ENCODE measurements at places on chromosomes 7 and 10.

DNA sequence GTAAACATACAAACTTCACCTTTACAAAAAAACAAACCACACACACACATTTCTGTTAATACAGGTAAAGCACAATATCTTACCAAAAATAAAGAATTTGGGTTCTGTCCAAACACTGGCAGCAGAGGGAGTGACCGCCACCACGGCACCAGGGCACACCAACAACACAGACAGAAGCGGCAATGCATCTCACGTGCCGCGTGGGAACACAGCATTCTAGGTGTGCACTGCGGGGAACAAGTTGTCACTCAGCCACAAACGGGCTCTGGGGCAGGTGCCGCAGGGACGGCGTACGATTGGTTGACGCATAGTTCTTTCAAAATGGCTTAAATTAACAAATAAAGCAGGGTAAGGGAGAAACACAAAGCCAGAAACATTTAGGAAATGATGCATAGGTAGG lies 22.3 kb downstream of the PDGFA start:
- no peak for DNase-seq

DNA sequence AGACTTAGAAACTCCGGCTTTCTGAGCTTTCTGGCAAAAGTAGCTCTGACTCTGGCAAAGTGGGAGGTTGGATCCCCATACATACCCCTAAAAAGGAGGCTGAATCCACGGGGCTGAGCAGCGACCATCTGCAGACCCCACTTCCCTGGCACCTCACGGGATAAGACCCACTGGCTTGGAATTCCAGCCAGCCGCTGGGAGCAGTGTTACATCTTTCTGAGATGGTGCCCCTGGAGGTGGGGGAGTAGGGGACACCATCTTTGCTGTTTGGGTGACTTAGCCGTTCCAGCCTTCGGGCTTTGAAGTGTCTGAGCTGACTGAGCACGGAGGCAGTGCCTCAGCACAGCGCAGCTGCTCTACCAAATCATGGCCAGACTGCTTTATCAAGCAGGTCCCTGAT lies 45.0 kb upstream of the GRM3 start:
- no peak for DNase-seq

DNA sequence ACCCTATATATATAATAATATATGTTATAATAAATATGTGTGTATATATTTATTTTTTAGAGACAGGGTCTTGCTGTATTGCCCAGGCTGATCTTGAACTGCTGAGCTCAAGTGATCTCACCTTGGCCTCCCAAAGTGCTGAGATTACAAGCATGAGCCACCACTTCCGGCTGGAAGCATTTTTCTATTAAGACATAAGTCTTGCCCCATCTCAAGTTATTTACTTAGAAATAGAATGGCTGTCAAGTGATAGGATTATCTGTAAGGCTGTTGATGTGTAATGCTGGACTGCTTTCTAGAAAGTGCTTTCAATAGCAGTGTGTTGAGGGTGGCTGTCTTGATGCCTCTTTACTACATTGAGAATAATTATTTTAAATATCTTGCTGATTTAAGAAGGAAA lies 65.2 kb downstream of the ZMYND11 start:
- DNase-seq, result no peak

DNA sequence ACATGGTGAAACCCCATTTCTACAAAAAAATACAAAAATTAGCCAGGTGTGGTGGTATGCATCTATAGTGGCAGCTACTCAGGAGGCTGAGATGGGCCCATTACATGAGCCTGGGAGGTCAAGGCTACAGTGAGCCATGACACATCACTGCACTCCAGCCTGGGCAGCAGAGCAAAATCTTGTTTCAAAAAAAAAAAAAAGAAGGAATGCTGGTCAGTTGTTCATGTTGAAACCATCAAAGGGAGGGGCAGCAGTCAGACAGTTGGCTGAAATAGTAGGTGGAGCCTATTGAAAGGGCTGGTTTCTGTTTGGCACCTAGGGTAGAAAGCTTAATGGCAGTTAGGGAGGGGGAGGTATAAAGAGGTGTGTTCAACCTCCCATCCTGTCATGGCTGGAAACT lies 323.0 kb downstream of the GALNT17 start:
- DNase-seq, result no peak

DNA sequence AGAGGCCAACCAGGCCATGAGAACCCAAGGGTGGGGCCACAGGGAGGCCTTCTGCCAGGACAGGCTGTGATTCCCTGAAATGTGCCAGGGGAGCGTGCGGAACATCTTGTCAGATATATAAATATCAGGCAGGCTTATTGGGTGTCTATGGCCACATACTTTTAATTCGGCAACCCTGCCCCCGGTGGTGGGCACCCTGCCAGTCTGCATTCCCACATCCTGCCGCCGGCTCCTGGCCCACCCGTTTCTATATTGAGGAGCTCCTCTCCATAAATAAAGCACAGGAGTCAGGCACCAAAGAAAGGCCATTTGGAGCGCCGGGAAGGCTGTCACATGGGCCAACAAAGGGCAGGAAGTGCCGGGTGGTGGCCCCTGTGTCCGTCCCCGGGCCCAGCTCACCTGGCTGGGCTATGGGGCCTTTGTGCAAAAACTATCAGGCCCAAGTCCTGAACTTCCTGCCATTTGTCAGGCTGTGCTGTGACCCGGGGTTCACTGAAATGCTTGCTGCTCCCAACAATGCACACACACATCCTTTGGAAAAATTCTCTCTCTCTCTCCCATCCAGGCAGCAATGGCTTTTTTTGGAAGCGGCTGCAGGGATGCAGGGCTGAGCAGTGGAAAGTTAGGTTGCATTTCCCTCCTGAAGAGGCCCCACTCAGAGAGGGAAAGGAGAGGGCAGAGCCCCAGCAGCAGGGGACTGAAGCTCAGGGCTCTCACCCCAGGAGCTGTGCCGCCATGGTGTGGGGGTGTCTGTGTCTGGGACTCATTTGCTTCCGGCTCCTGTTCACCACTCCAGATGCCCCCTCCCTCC lies 25.0 kb upstream of the PODXL start:
- DNase-seq, result no peak

DNA sequence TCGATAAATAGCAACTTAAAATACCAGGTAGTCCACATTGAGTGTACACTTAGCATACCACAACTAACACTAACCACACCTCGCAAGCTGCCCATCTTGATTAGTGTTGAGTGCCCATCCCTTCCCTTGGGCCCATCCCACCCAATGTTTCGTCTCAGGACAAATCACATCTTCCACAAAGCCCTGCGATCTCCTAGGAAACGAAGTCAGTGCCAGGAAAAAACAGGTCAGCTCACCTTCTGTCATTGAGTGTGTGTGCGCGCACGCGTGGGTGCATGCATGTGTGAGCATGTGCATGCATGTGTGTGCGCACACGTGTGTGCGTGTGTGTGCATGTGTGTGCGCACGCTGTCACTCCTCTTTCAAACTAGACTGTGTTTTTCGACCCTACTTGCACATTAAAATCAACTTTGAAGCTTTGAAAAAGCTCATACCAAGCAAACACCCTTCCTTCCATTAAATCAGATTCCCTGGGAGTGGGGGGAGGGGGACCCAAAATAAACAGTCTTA lies 48.8 kb upstream of the OPALIN start:
- no peak for DNase-seq

DNA sequence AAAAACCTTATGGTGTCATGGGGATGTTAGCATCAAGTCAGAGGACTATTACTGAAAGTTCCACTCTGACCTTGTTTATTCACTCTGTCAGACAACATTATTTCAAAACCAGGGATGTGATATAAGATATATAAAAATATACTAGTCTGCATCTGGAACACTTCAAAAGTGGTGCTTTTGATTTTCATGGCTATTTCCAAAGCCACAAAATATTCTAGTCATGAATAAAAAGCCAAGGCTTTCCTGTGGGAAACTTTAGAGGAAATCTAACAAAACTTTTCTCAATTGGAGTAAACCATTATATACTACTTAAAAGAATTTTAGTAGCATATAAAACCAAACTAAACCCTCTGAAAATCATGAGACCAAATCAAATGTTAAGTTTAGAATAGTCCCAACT lies 205.2 kb downstream of the TMEM26 start:
- no peak for DNase-seq

DNA sequence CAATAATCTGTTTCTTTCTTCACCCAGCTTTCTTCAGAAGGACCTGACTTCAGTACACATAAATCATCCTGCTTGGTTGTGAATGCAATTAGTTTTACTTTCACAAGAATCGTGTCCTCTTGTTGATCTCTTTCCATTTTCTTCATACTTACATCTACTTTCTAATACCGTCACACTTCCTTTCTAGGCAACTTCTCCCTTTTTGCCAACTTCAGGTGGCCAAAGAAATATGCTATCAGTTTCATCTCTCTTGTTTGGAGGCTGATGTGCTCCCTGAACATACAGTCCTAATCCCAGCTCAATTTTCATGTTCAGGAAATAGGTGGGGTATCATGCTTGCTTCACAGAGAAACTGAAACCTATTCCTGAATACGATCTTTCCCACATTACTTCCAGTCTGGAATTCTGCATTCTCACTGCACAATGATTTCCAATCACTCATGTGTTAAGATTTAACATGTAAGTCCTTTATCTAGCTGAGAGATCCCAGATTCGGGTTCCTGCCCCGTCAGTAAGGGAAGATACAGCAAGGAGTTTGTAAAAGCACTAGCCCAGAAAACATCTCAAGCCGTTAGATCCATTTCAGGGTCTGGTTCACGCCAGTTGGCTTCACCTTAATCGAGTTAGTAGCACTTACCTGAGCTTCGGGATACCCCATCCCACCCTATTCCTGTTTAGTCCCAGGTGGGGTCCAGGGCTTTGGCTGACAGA lies 994 bp downstream of the SLC25A28 start:
- peak; percentile 7 for DNase-seq

- no peak for DNase-seq
Observed at GRCh38 chr7:92058040-92058439, 76.2 kb downstream of the CYP51A1 start.

DNA sequence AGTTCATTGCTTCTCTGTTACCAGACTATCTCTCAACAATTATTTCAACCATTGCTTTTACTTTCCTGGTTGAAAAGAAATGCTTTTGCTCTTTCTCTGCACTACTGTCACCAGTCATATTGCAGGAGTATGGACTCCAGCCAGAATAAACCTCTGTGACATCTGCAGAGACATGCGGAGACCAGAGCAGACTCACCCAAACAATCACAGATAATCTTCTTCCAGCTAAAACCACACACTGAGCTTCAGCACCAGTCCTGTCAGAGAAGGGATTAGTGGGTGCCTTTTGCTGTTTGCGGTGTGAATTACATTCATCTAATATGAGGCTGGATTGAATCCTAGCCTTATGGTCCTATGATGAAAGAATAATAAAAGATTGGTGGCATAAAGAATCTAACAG lies 258.6 kb downstream of the CNTNAP2 start:
- no peak for DNase-seq

GRCh38 chr7:67571026-67571545 lies 574.5 kb downstream of the TYW1 start:
- no peak for DNase-seq

DNA sequence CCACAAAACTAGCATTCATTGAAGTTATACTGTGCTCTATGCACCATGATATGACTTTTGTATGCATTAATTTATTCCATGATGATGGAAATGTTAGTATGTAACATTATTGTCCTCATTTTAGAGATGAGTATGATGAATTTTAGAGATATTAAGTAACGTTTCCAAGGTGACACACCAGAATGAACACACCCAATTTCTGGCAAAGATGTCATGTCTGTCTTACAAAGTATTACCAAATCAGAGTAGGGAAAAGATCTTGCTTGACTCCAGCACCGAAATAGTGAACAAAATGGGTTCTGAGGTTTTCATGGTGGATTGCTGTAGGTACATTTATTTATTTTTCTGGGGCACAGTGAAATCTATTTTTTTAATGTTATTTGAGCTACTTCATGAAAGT lies 33.8 kb upstream of the COL1A2 start:
- DNase-seq, result no peak

- no peak for DNase-seq
Observed at GRCh38 chr10:22433875-22434274, 88.6 kb downstream of the SPAG6 start.

GRCh38 chr10:26665080-26666048 lies 32.1 kb upstream of the PDSS1 start:
- DNase-seq, result peak; percentile 61

GRCh38 chr7:41729059-41729458 lies 26.2 kb upstream of the INHBA start:
- no peak for DNase-seq

DNA sequence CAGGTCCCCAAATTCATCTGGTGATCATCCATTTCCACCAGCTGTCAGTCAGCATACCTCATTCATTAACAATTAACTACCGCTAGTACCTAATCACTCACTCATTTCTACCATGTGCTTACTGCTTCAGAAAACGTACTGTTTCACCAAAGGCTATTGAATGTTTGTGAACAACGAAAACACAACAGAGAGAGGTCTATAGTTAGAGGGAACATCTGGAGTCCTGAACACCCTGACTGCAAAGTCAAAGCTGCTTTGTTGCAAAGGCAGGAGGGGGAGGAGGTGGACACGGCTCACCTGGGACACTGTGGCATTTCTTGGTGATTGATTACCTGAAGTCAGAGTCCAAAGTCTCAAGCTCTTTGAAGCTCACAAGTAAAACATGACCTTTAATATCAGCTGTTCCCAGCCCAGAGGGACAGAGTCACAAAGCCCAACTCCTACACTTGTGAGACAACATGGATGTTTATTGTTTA lies 342.3 kb upstream of the ADARB2 start:
- no peak for DNase-seq

DNA sequence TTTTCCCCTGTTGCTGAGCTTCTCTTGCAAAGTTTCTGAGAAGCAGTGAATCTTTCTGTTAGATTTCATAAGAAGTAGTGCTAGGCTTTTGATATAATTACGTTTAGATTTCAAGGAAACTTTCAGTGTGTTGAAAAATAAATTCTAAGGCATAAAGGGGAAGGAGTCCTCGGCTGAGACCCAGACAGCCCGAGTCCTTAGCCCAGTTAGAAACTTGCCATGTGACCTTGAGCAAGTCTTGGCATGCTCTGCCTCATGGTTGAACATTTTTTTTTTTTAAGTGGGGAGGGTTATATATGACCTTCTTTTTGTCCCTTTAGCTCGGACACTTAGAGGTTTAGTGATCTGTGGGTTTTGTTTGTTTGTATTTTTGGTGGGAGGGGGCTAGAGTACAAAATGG lies 117.5 kb downstream of the TCF7L2 start:
- DNase-seq, result no peak

GRCh38 chr7:100157334-100158228 lies 942 bp downstream of the TRAPPC14 start:
- peak; percentile 63 for DNase-seq

DNA sequence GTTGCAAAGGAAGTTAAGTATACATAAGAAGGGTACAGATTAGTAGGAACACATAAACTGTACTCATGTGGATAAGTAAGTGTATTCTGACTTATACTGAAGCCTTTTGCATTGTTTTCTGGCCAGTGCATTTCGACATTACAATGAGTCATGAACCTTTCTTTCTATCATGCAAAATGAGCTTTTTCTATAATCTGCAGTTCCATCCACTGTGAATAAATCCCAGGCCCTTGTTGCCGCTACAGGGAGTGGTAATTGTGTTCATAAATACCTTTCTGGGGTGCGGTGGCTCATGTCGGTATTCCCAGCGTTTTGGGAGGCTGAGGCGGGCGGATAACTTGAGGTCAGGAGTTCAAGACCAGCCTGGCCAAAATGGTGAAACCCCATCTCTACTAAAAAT lies 858.3 kb downstream of the GRM8 start:
- DNase-seq, result no peak

Data from K562 (cell line).